ENCODE measurements at places on chromosomes 5 and 9.

- no peak for DNase-seq
Measured at GRCh38 chr9:125732562-125732961, 14.6 kb upstream of the PBX3 start.

DNA sequence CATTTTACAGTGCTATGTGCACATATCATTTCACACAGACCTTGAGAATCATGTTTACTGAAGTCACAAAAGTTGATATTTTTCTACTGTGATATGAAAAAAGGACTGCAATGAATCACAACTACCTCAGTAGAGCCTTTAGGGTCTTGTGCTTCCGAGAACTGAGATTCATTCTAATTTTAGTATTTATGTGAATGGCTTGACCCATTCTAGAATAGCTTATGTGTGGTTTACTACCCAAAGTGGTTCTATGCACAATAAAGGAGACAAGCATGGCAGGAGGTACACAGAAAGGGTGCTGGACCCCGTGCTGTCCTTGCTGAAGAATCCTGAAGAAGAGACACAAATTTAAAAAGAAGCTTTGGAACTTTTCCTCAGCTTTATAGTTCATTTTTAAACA is 28.2 kb downstream of the MEF2C start:
- no peak for DNase-seq

DNA sequence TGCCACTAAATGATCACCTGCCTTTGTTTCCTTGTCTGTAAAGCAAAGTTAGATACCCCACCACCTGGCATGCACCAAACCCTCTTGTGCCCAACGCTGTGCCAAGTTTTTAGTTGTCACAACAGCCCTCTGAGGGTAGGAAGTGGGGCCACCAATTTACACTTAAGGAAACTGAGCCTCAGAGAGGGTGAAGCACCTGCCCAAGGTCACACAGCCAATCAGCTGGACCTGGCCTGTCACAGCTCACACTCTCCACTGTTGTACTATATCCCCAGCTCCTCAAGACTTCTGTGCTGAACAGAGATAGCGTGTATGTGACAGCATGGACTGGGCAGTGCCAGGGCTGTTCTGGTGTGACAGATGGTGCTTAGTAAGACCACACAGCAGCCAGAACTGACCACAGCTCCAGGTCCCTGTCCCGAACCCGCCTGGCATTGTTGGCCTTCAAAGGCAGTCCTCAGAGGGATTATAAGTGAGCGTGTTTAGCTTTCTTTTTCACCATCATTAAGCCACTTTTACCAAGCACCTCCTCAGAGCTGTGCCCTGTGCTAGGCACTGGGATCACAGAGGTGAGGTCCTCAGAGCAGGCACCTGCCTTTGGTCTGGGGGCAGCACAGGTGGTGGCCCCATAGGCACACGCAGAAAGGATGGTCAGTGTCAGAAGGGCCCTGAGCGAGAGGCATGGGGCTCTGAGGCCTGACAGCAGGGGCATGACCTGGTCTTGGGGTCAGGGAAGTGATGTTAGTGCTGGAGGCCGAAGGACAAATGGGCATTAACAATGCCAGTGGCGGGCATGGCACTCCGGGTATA is 71.1 kb downstream of the COL27A1 start:
- no peak for DNase-seq

DNA sequence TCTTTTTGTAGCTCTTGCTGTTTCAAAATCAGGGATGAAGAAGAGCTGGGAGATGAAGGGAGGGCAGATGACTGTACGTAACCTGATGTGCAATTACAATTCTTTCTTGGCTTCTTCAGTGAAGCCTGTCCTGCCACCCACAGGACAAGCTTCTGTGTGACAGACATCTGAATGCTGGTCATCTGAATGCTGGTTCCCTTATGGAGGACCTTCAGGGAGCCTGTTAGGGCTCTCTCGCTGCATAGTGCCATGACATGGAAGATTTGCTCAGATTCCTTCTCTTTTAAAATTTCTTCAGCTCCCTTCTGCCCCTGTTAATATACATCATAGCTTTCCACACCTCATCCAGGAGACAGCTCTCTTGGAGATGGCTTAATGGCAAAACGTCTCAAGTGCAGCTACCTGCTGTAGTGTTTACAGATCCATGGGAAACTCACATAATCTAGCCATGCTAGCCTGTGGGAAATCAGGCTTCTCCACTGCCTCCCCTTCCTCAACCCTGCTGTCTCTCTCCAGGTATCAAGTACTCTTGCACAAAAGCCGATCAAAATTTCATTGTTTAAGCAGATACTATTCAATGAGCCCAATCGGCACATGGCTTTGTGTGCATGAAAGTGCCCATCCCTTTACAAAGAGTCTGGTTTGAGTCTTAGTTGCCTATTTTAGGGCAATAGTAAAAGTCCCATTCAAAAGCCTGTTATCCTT is 134.6 kb downstream of the RAB3C start:
- DNase-seq = no peak

GRCh38 chr5:142437563-142437962 is 112.7 kb upstream of the SPRY4 start:
- no peak for DNase-seq

DNA sequence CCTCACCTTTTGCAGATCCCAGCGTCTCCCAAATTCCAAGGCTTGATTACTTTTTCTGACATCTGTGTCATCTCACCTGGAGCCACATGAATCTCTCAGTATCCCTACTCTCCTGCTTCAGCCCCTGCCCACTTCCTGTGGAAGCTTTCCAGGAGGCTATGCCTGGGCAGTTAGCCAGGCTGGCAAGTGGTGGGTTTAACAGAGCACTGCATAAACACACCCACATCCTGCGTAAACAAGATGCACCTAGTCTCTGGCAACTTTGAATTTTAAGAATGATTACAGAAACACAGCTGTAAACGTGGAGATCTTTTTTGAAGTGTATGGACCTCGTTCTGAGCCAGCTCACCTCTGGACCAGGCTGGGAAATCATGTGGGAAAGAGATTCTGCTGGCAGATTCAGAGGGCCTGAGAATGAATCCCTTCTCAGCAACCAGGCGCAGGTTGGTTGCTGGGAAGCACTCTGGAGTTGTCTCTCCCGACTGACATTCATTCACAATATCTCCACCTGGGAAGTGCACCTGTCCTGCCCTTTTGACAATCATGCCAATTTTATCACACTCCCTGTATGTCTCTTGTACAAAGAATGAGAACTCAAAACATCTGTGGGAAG is 55.7 kb upstream of the FANCC start:
- no peak for DNase-seq

DNA sequence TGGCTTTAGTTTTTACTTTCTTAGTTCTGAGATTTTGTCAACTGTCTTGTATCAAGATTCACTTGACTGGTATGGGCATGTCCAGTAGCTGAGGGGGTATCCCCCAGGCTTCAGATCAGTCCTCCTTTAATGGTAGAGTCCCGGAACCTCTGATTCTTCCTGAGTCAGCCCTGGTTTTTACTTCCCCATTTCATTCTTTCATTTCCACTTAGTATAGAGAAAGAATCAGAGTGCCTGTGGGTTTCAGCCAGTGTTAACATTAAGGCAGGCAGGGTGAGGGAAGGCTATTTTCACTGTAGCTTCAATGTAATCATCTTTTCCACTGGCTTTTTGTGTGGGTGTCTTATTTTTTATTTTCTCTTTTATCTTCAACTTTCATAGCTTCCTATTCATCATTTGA is 8.3 kb upstream of the COMMD10 start:
- no peak for DNase-seq

DNA sequence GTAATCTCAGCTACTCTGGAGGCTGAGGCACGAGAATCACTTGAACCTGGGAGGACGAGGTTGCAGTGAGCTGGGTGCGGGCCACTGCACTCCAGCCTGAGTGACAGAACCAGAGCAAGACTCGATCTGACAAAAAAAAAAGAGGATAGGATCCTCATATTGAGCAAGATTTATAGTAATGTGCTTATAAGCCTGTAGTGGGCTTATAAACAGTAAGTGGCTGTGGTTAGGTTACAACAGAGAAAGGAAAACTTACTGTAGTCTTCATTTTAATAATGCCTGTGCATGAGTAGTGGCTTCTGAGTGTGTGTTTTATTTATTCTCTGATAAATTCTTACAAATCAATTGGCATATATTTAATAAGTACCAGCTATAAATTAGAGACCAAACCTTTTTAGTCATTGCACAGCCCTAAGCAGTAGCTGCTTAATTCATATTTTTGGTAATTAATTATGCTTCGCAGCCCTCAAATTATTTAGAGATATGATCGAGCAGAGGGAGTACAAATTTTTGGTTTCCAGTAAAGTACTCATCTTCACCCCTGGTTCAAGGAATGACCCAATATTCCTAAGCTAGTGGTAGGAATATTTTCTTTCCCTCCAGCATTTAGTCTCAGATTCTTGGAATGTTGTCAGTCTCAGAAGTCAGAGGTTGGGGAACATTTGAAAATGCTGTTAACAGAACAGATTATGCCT is 73.8 kb upstream of the KLF9 start:
- DNase-seq = no peak

DNA sequence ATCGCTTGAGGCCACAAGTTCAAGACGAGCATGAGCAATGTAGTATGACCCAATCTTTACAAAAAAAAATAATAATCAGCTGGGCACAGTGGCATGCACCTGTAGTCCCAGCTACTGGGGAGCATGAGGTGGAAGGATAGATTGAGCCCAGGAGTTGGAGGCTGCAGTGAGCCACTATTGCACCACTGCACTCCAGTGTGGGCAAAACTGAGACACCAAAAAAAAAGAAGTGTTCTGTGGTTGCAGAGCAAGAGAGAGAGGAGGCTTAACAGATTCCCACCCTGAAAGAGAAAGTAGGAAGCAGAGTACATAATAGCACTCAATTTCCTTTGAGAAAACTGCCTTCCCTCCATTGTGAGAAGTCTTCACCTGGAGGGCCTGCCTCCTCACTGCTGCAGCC is 52.6 kb downstream of the ALDH7A1 start:
- no peak for DNase-seq

DNA sequence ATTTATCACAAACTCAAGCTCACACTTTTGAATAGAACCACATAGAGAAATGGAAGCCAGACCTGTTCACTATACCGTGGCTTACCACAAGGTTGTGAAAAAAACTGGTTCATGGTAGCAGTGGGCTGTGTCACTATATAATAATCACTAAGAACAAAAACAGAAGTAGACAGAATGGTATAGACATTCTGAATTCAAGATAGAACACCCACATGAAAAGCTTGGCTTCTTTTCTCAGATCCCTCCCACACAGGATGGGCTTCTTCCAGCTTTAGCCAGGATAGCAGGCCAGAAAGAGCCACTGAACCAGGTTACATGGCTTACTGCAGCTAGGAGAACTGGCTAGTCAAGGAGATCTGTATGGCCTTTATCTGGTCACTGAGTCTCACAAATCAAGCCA is 6.1 kb upstream of the NRG2 start:
- no peak for DNase-seq

DNA sequence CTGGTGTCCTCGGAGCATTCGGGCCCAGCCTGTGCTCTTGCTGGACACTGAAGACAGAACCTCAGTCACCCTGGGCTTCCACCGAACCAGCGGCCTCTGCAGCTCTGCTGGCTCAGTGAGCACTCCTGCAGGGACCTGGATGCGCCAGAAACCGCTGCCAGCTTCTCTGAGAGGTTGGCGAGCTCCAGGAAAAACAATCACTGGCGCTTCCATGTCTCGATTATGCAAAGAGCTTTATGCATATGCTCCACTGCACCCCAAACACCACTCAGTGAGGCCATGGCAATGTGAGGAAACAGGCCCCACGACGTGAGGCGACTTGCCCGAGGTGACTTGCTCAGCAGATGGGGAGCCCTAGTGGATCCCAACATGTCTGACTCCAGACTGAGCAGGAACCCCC is 11.0 kb downstream of the PRDM12 start:
- no peak for DNase-seq

DNA sequence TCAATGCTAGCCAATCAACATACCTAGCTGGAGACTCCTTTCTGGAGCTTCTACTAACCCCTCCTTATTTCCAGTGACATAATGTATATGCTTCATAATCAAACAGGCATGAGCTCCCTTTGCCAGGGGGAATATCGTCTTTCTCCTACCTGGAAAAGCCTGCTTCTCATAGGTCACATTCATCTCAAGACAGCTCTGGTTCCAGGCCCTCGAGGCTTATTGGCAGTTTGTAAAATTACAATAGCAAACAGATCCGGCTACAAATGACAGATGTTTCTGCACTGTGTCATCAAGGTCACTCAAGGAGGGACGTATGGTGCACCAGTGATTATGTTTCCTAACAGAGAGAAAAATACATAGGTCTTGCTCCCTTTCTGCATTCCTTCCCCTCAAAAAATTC is 140.0 kb downstream of the SAXO1 start:
- no peak for DNase-seq

GRCh38 chr5:67152400-67152799 is 44.2 kb downstream of the CD180 start:
- no peak for DNase-seq

- no peak for DNase-seq
Measured at GRCh38 chr9:37030611-37030939, 3.5 kb downstream of the PAX5 start.

GRCh38 chr5:160463740-160464465 is 42.2 kb downstream of the PTTG1 start:
- no peak for DNase-seq

DNA sequence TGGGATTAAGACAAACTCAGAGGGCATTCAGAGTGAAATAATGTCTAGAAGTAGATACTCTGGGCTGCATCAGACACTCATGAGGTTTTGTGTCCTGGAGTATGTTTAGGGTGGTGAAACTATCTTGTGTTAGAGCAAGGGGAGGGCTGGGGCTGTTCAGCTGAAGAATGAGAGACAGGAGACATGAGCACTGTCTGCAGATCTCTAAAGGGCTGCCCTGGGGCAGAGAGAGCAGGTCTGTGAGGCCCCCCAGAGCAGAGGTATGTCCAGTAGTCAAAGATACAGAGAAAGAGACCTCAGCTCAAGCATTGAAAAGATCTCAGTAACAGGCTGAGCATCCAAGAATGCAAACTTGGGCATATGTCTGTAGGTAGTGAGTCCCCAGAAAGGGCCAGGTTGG is 45.9 kb upstream of the SHB start:
- DNase-seq = no peak

GRCh38 chr9:71506821-71507220 is 261.5 kb downstream of the CEMIP2 start:
- DNase-seq = no peak

DNA sequence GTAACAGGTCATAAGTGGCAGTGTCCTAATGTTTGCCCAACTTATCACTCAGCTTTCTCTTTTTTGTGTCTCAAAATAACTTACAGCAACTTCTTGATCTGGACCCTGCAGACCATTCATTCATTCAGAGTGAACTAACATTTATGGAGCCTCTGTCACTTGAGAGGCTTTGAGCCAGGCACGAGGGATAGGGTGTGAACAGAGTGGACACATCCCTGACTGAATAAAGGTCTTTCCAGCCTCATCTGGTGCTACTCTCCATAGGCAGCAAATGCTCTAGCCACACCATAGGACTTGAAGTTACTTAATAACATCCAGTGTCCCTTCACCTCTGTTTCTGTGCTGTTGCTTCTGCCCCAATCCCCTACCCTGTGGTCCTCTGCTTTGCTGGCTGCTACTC is 212.1 kb upstream of the FBN2 start:
- DNase-seq = no peak

DNA sequence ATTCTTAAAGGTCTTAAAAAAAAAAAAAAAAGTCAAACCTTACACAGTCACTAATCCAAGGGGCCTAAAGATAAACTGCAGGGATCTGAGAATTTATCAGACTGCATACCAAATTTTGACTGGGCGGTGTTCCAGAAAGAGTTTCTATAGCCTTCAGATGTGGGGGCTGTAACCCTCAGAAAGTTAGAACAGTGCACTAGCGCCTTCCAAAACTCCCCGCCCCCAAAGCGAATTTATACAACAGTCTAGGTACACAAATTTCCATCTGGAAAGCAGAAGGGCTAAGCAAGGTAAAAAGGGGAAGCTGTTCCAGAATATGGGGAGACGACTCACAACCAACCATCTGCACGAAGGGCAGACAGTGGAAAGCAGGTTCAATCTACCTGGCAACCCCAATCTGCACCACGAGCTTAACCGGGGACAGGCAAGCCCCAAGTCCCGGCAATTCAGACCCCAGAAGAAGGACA is 813 bp downstream of the ERMP1 start:
- no peak for DNase-seq

Measured in progenitor cell of endocrine pancreas (in vitro differentiated cells).